PC-9 (cell line): ENCODE measurements at places on chromosomes 4 and X.

GRCh38 chr4:128665514-128665913, 144.0 kb upstream of the JADE1 start:
- DNase-seq = no peak

GRCh38 chrX:50152456-50152855, 48.4 kb downstream of the AKAP4 start:
- no peak for DNase-seq

- peak; percentile 34 for DNase-seq
These were observed 509 bp upstream of the USP11 start for GRCh38 chrX:47232197-47232802.

DNA sequence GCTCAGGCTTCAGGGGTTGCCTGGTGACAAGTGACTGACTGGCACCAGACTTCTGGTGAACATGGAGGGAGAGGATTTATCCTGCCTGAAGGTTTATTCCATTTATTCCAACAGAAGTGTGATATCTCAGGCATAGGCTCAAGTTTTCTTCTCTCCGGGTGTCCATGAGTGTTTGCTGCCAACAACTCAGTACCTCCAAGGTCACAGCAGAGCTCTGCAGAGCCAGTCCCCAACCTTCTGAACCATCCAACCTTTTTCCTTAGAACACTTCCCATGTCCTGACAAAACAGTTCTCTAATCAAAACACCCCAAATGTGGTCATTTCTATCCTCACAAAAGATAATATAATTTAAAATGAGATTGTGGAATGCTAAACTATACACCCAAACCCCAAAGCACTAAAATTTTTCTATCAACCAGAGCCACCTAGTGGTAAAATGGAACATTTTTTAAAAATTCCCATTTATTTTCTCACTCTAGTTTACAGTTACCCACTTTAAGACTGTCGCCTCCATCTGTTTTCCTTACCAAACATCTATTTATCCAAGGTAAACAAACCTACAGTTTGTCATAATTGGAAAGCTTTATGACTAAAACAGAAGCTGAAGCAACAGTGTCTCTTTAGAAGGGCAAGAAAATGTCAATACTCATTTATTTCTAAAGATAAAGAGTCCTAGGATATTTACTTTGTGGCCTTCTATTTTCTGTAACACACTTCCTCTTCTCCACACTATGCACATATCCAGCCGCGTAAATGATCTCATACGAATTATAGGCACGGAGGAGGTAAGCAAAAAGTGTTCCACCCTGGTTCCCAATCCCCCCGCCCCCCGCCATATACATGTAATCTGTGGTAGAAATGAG, 39.5 kb downstream of the TMEM154 start:
- peak; percentile 37 for DNase-seq

GRCh38 chr4:4595252-4595651, 53.4 kb upstream of the STX18 start:
- no peak for DNase-seq

- DNase-seq = no peak
These were observed 18.4 kb upstream of the CTSO start for GRCh38 chr4:155972098-155972497.
